ENCODE measurements at places on chromosomes 12 and 14.

DNA sequence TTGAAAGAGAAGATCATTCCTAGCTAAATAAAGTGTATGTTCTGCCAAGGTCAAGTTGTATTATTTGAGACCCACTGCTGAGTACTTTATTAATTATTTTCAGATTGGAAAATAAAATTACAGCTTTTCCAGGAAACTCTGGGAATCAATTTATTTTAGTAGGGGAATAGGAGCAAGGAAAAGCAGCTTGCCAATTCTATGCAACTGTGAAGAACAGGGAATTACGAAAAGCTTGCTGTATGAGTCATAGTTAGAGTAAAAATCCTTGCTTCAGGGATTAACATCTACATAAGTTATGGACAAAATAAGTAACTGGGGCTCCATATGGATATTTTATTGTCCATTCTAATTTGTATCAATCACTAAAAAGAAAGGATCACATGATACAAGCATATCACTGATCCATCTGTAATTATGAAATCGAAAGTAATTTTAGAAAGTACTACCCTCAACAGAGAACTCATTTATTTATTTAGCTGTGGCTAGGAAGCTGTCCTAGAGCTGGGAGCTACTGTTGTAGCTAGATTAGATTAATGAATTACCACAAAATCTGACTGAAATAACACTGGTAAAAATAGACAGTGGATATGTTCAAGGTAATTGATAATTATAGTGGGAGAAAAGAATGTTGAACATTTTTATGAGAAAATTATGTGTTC is 303.5 kb upstream of the NPAS3 start:
- DNase-seq = no peak

DNA sequence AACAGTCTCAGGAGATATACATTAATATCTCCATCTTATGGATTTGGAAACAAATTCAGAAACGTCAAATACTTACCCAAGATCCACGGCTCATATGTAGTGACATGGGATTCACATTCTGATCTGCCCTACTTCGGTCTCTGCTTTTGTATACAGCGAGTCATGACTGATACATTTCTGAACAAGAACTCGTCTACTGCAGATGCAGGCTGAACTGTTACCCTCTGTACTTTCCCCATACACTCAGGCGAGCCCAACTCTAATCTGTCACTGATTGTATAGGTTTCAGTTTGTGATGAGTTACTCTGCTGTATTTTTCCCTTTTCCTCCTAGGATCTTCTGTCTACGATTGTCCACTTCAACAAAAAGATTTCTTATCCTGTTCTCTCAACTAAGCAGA is 441.6 kb downstream of the CCDC91 start:
- no peak for DNase-seq

- DNase-seq = no peak
Observed at GRCh38 chr14:49774106-49774505, 6.2 kb downstream of the KLHDC2 start.

- no peak for DNase-seq
Observed at GRCh38 chr12:13304924-13305323, 108.4 kb downstream of the EMP1 start.

DNA sequence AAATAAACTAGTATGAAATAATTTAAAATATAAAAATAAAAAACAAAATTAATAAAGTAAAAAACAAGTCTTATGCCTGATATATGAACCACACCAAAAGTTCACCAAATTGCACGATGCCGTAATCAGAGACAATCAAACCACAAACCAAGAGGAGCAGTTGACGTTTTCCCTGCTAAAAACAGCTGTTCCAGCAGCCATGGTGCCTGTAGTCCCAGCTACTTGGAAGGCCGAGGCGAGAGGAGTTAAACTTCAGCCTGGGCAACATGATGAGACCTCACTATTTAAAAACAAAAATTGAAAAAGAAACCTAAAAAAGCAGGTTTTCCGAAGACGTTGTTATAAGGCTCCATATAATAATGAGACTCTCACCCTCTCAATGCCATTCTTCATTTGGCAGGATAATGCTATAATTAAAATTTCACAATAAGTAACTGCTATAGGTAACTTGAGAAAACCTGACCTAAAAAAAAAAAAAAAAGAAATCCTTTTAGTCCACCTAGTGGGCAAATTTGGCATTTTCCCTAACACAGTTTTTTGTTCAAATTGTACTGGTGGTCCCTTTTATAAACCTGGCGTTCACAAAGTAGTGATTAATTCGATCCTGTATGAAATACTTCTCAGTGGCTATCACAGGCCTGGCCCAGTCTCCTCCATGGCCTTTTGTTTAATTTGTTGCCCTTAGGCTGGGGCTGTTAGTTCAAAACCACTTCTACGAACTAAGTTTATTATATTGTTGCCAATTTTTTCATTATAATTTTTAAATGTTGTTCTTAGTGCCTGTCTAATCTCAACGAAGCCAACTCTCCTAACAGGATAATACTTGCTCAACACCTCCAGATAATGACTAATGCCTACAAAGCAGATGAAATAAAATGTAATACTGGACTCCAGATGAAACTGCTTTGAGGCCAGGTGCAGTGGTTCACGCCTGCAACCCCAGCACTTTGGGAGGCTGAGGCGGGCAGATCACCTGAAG is 62.1 kb downstream of the TNFAIP2 start:
- DNase-seq = no peak

GRCh38 chr14:91387169-91387835 is 30.3 kb downstream of the CCDC88C start:
- no peak for DNase-seq

DNA sequence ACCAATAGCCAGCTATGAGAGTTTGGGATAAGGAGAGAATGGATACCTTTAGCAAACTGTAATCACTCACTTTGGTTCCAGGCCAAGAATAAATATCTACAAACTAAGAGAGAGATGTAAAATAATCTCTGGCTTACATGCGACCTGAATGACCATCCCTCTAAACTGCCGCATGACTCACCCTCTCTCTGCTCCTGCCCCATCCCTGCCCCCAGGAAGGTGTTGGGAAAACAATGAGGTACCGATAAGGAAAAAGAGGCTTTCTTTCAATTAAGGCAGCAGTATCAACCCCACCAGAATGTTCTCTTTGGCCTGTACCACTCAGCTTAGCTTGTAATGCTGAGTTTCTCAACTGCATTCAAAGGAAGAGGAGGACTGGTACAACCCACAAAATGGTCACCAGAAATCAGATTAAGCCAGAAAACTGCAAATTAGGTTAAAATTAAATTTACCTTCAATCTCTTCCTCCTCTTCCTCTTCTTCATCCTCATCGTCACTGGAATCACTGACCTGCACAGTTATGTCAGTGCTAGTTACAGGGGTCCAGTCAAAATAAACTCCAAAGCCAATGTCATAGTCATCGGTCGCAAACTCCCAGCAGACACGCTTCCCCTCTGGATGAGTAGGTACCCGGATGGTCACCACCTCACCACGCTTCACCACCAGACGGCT is 22.0 kb downstream of the GSTZ1 start:
- DNase-seq = no peak

DNA sequence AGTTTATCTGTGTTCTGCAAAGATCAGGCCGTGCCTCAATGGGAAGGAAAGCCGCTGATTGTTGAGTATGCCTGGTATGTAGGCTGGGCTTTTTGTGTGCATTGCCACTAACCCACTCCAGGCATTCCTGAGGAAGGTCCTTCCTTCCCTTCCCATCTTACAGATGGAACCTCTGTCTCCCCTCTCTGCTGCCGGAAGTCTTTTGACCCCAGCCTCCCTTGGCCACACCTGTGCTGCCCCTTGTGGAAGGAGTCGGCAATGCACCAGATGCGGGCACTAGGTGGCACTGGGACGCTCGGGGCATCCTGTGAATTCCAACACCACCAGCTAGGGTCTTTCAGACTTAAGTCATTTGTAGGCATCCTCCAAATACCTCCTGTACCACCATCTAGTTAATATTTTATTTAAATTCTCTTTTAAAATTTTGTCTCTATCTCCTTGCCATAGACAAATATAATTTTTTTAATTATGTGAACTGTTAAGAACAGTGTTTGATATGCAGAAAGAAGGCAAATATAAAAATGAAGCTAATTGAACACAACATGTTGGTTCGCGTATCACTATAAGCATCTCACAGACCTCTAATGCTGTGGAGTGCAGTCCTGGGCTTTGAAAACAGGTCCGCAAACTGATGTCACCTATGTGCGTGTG is 99.6 kb downstream of the RIN3 start:
- peak; percentile 45 for DNase-seq

DNA sequence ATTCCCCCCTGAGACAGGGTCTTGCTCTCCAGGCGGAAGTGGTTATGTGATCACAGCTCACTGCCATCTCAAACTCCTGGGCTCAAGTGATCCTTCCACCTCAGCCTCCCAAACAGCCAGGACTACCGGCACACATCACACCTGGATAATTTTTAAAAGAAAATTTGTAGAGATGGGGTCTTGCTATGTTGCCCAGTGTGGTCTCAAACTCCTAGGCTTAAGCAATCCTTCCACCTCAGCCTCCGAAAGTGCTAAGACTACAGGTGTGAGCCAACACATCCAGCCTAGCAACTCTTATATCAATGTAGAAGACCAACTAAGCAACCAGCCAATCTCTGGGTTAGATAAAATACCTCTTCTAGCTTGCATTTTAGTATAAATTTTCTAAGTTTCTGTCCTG is 297.2 kb downstream of the MED13L start:
- no peak for DNase-seq

GRCh38 chr12:131348646-131349045 is 362.2 kb upstream of the SFSWAP start:
- no peak for DNase-seq

DNA sequence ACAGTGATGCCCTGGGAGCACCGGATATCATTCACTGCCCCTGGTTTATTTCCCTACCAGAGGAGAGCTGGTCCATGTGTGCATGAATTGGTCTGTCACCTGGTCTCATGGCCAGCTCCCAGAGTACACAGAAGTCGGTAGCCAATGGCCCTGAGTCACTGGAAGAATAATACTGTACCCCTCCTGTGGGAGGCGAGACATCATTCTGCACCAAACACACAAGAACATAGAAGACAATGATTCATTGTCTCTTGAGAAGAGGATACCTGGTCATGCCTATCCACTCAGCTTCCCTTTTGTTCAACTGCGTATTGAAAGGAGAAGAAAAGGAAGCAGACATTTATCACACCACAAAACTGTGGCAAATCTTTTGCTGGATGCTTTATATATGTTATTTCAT is 216.2 kb downstream of the DPF3 start:
- no peak for DNase-seq

DNA sequence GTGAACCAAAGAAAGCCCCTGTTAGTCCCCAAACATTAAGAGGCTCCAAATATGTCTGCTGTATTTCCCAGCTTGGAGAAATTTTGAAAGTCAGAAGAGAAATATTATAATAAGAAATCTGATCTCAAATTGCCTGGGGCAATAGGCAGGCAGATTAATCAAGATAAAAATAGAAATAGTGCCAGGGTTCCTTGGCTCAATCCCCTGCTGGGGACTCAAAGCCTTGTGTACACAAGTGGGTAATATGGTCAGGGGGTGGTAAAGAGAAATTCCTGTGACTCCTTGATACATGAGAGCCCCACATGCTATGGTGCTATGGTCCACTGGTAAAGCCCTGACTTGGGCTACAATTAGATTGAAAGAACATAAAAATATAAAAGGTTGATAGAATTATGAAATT is 41.3 kb upstream of the ARID2 start:
- no peak for DNase-seq

DNA sequence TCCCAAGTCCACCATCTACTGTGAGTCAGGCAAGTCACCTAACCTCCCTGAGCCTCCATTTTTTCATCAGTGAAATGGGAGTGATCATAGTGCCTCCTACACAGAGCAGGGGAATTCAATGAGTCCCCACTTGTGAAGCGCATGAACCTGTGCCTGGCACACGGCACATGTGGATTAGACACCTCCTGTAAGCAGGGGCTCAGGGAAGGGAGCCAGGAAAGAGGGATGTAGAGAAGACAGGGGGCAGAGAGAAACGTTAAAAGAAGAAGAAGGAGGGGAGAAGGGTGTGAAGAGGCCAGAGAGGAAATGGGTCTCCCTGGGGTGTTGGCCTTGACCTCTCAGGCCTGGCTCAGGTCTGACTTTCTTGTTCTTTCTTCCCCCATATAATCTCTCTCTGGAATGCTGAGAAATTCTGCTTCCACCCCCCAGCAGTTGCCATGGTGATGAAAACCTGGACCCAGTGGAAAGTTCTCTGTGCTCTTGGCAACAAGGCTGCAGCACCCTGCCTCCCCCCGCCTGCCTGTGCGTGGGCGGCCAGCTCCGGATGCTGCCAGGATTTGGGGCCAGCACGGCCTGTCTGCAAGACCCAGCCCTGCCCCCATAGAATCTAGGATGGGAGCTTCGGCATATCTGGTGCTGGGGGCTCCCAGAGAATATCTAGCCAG is 94.5 kb downstream of the CALM1 start:
- no peak for DNase-seq

GRCh38 chr14:100156776-100157175 is 2.7 kb downstream of the DEGS2 start:
- DNase-seq = no peak

DNA sequence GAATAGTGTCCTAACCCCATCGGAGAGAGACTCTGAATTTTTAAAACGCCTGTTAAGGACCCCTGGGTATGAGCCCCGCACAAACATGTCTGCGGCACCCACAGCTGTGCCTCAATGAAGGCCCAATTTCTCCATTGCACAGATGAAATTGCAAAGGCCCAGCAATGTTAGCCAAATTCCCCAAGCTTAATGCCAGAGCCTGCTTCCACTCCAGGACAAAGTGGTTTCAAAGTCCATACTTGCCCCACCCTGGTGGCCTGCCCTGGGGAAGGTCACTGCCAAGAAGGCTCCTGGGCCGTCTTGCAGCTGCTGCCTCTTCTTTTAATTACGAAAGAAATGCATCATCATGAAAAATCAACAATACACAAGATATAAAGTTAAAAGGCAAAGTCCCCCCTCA is 1179.7 kb downstream of the VRK1 start:
- no peak for DNase-seq

GRCh38 chr12:115597157-115597712 is 680.3 kb downstream of the MED13L start:
- no peak for DNase-seq

DNA sequence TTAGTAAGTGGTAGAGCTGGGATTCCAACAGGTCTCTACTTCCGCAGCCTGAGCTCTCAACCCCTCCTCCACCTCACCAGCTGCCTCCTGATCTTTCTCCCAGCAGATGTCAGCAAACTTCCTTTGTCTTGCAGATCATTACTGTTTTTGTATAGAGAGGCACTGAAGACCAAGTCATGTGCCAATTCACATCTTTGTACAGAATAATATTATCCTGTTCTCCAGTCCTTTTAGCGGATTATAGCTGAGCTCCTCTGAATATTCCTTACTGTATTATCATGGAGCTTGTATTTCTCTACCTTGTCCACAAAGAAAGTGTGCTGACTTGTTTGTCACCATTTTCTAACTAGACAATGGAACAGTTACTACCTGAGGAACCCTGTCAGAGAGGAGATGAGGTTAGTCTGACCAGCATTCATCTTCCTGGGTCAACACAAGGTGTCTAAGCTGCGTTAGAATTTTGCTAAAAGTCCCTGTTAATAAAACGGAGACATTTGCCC is 142.3 kb upstream of the ARHGAP5 start:
- peak; percentile 12 for DNase-seq

GRCh38 chr14:77980475-77981321 is 180.8 kb downstream of the ADCK1 start:
- no peak for DNase-seq

All from central memory CD4-positive, alpha-beta T cell (primary cell).